M059J (cell line): ENCODE measurements at places on chromosomes 16 and 17. TPM values are rescaled to one million over a fixed set of nuclear protein-coding genes. Genes with fewer than 3 reads are reported as not detected.

SLC52A1 gene
- 0.32 TPM in 1 of 2 replicates, not detected in the other for total RNA-seq

DHRS7B gene
- total RNA-seq = 26.2 and 36.4 TPM in 2 replicates

CLDN7 gene
- 0.10 and 2.4 TPM in 2 replicates for total RNA-seq

TNS4 gene
- 0.10 TPM in 1 of 2 replicates, not detected in the other for total RNA-seq

GSDMA gene
- total RNA-seq = not detected in 2 replicates

KRT222 gene
- total RNA-seq = 0.07 TPM in 1 of 2 replicates, not detected in the other

ADAMTS18 gene
- 0.07 and 0.12 TPM in 2 replicates for total RNA-seq

GNG13 gene
- total RNA-seq = not detected in 2 replicates

SEZ6L2 gene
- total RNA-seq = 16.7 and 38.3 TPM in 2 replicates

KRT25 gene
- total RNA-seq = not detected in 2 replicates

FAM171A2 gene
- 1.4 and 5.2 TPM in 2 replicates for total RNA-seq

KCNJ18 gene
- total RNA-seq = not detected in 2 replicates

P2RX1 gene
- total RNA-seq = not detected in 2 replicates

IGSF6 gene
- total RNA-seq = not detected in 2 replicates

MSLN gene
- 1.7 and 2.1 TPM in 2 replicates for total RNA-seq

TP53TG3 gene
- not detected in 2 replicates for total RNA-seq

ABI3 gene
- 0.12 TPM in 1 of 2 replicates, not detected in the other for total RNA-seq

SMIM36 gene
- total RNA-seq = not detected in 2 replicates
